ENCODE measurements at places on chromosomes 13 and 19.

DNA sequence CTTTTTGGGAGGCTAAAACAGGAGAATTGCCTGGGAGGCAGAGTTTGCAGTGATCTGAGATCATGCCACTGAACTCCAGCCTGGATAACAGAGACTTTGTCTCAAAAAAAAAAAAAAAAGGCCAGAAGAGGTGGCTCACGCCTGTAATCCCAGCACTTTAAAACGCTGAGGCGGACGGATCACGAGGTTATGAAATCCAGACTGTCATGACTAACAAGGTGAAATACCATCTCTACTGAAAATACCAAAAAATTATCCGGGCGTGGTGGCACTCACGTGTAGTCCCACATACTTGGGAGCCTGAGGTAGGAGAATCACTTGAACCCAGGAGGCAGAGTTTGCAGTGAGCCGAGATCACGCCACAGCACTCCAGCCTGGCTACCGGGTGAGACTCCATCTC lies 39.9 kb downstream of the ZNF611 start:
- DNase-seq, result no peak

- DNase-seq, result no peak
Observed at GRCh38 chr19:39969266-39969665, 1.7 kb upstream of the PSMC4 start.

- no peak for DNase-seq
Observed at GRCh38 chr19:28420811-28421550, 792.0 kb downstream of the UQCRFS1 start.

- no peak for DNase-seq
Observed at GRCh38 chr13:73248711-73249580, 190.1 kb downstream of the KLF5 start.

DNA sequence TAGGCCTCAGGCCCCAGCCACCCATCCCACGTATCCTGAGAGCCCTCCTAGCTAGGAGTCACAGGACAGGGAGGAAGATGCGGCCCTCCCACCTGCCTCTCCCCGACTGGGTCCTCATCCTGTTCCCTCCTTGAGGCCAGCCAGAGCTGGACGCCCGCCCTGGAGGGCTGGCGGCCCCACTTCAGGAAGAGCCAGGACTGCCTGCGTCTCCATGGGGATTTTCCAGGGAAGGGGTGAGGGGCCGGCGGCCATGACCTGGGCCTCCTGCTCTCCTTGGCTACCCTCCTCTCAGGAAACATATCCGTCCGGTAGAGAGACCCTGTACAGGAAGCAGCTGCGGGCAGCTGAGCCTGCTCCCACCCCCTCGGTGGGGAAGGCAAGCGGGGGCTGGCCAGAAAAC lies 11.3 kb upstream of the PRKD2 start:
- DNase-seq, result no peak

DNA sequence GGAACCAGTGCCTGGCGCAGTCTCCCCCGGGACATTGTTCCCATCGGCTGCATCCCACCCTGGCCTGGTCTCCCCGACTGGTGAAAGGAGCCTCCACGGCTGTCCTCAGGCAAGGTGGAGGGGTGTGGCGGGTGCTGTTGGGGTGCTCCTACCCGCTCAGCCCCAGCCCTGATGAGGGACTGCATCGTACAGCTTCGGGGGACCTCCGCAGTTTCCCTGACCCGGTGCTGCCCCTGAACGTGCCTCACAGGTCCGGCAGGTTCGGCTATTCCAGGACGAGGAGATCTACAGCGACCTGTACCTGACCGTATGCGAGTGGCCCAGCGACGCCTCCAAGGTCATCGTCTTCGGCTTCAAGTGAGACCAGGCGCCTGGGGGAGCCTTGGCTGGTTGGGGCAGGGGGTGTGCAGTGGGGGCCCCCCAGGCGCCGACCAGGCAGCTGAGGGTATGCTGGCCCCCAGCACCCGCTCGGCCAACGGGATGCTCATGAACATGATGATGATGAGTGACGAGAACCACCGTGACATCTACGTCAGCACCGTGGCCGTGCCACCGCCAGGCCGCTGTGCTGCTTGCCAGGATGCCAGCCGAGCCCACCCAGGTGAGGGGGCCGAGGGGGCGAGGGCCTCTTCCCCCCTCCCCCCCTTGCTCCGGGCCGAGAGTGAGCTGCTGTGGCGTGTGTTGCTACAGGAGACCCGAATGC lies 3.5 kb downstream of the DCAF15 start:
- no peak for DNase-seq

DNA sequence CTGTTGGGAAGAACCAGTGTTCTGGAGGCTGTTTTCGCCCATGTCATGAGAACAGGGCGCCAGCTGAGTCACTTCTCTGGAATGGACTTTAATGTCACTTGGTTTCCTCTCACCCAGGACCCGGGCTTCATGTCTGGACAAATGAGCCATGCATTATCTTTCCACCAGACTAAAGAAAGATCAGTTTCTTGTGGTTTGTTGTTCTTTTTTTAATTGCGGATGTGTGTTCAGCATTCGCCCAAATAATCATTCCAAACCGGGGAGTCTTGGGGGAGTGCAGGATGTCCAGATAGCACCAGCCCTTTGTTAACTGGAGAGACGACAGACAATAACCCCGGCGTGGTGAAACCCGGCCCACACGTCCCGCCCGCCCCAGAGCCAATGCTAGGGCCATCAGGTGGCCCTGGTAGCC lies 102.5 kb downstream of the COL4A2 start:
- DNase-seq, result no peak

GRCh38 chr19:46378268-46378667 lies 31.4 kb downstream of the PPP5C start:
- no peak for DNase-seq

DNA sequence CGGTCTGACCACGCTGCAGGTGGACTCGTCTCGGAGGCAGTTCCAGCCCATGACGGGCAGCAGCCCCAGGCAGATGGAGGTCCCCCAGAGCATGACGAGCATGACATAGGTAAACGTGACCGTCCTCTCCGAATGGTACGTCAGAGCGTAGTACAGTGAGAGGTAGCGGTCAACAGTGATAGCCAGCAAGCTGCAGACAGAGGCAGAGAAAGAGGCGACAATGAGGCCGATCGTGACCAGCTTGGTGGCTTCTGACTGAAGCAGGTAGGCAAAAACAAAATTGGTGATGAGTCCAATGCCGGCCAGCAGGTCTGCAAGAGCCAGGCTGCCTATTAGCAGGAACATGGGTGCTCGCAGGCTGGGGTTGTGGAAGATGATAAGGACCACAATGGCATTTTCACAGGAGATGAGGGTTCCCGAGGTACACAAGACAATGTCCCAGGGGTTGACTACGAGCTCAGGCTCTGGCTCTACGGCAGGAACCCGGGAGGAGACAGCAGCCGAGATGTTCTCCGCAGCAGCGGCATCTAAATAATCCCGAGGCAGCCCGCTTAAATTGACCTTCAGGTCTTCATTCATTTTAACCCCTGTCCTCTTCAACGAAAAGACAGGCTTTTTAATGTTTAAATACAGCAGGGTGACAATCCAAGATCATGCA lies 1.2 kb downstream of the GPR12 start:
- no peak for DNase-seq

- DNase-seq, result no peak
Observed at GRCh38 chr13:21310220-21310619, 133.8 kb downstream of the MRPL57 start.

GRCh38 chr13:28204043-28204442 lies 65.7 kb downstream of the PAN3 start:
- DNase-seq, result no peak

- DNase-seq, result no peak
Observed at GRCh38 chr13:112990783-112991182, 21.8 kb downstream of the MCF2L start.

DNA sequence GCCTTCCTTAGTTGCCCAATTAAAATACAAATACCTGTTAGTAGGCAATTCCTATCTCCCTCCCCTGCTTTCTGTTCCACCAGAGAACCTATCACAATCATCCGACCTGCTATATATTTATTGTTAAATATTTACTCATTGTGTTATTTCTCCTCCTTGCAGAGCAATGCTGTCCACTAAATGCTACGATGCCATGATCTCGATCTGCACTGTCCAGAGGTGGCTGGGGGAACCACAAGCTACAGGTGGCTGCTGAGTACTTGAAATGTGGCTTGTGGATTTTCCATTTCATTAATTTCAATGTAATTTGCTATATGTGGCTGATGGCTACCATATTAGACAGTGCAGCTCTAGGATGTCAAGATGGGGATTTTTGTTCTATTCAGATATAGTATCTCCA lies 5.1 kb downstream of the KLK6 start:
- DNase-seq, result no peak

- DNase-seq, result no peak
Observed at GRCh38 chr19:9835507-9835949, 410 bp downstream of the PIN1 start.

GRCh38 chr13:51122868-51123566 lies 11.9 kb upstream of the C13orf42 start:
- DNase-seq, result peak; percentile 27

- no peak for DNase-seq
Observed at GRCh38 chr13:100069278-100069677, 19.6 kb upstream of the PCCA start.
